Ovary (tissue), 10 donors: ENCODE measurements at places on chromosomes 12 and 14.

DNA sequence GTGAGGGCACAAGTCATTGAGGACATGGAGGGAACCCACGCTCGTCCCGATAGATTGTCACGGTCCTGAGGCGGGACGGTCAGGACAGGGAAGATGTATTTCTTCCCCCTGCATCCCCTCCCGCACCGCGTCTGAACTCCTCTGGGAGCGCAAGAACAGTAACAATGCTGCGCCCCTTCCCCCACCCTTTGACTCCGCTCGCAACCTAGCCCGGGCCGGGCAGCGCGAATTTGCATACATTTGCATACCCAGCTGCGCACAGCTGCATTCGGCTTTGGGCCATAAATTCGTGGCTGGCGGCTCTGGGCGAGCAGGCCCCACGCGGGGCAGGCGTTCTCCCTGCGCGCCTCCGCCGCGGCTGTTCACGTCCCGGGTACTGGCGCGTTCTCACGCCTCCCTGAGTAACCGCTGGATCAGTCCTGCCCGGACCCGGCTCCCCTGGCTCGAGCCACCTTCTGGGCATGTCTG is 29.0 kb upstream of the SMUG1 start:
- peak; percentile 48 for DNase-seq

DNA sequence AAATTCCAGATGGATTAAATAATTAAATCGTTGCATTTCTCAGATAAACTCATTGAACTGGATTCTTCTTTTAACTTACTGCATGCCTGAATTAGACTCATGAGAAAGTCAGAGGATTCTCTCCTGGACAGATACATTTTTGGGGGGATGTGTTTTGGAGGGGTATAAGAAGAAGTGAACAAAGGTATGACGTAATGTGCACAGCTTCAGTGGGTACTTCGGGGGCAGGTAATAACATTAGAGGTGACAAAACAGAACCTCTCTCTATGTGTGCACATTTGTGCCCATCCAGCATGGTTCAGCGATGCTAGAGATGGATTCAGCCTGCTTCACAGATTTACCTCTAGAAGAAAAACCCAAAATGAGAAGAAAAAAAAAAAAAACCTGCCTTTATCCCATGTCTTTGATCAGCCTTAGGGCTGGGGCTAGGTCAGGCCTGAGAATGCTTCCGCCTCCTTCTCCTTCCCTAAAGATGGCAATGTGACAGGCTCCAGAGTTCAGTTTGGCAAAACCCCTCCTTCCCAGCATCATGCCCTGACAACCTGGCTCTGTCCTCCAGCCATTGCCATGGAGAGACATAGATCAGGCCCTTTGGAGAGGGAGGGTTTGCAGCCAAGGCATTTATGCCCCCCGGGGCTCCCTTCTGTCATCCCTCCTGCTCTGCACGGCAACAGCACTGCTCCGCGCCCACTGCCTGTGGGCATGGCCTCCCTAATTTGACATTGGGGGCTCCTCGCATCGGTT is 166.7 kb downstream of the KCNA5 start:
- no peak for DNase-seq

- no peak for DNase-seq
Measured at GRCh38 chr12:132617822-132618682, 524 bp upstream of the P2RX2 start.

- DNase-seq, result no peak
Measured at GRCh38 chr12:80679346-80680131, 27.9 kb upstream of the MYF6 start.

- DNase-seq, result no peak
Measured at GRCh38 chr12:51362307-51362706, 15.8 kb upstream of the CELA1 start.

DNA sequence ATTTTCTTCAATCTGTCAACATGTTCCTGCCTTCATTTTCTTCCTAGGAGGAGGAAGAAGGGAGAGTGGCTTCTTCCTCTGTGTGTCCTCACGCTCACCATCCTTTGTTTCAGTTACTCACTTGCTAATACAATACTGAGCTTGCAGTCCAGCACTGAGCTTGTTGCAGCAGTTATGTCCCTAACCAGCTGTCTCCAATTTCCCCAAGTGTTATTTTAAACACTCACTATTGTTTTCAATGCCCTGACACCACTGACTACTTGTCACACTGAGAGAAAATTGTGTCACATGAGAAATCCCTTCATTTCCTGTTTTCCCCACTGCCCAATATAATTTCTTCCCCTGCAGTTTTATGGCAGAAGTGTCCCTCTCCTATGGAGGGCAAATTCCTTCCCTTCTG is 53.4 kb downstream of the HSD17B6 start:
- no peak for DNase-seq

GRCh38 chr12:52844386-52844785 is 4.4 kb downstream of the KRT78 start:
- no peak for DNase-seq

GRCh38 chr12:79302162-79302814 is 388.5 kb downstream of the PAWR start:
- DNase-seq, result no peak

DNA sequence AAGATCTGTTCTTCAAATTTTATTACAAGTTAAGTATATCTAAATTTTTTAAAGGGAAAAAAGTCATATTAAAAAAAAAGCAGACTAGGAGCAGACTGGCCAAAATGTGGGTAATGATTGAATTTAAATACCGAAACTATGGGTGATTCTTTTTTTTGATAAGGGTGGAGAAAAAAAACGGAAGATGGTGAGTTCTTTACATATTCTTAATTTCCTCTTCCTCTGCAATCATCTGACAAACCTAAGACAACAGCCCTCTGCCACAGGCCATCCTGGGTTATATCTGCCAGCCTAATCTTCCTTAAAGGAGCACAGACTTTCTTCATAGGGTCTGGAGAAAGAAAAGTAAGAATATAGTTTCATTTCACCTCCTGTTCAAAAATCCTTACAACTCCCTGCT is 108.0 kb downstream of the PPP2R5E start:
- DNase-seq, result no peak

DNA sequence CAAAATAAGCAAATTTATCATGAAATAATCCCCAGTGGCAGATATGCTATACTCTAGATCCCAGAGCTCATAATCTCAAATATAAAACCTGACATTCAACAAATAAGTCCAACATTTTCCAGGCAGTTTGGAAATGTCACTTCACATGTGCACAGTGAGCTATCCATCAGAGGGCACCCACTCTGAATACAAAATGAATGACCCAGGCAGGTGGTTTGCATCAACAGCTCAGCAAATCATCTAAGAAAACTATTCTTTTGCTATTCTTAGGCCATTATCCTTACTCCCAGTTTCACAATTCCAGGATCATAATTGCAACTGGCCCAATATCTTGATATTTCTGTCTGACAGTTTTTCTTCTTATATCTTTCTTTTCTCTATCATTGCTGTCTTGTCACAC is 38.5 kb downstream of the TRIM9 start:
- no peak for DNase-seq

DNA sequence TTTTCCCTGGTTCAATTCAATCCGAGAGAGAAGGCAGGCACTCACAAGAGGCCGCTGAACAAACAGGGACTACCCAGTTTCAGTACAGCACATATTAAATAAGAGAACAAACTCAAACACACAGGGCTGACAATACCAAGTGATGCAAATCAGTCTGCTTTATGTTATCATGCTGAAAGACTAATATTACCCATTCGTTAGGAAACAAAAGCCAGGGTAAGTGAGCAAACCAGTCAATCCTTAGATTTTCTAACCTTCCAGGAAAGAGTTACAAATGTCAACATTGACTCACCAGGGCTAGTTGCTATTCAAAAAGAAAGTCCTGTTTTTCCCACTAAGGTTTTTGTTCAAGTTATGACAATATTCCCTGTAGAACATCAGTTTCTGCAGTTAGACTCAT is 246.2 kb downstream of the C12orf42 start:
- DNase-seq, result no peak

DNA sequence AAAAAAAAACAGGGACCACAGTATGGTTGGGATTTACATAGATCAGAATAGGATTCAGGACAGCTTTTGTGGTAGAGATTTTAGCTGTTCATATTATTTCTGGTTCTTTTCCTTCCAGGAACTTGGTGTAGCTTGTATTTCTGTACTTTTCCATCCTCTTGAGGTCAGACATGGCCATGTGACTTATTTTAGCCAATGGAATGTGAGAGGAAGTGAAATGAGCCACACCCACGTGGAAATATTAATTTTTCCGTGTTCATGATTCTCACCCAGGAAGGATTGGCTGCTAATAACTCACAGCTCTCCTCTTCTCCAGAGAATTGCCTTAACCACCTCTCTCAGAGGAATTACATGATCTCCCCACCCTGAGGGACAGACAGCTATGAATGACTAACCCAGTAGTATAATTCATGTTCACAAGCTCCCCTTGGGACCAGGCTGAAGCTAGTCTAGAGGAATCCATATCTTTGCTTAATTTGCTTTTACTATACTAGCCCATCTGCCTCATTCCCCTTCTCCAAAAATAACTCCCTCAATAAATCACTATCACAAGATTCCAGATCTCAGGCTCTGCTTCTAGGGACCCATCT is 340.4 kb downstream of the NUAK1 start:
- DNase-seq, result no peak

DNA sequence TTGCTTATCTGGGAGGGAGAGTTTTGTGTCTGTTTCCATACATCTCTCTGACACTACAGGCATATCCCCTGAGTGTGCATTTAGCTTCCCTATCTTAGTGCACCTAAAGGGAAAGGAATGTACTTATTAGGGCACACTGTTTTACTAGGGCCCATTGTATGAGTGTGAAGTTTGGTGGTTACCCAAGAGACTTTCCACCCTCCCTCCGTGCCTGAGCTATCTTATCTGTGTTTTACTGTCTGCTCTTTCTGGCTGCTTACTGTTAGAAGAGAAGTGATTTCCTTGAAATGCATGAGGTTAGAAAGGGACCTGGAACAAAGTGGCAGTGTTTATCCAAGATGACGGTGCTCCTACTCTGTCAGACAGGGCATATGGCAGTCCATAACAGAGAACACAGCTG is 8.5 kb upstream of the SVOP start:
- DNase-seq, result no peak

DNA sequence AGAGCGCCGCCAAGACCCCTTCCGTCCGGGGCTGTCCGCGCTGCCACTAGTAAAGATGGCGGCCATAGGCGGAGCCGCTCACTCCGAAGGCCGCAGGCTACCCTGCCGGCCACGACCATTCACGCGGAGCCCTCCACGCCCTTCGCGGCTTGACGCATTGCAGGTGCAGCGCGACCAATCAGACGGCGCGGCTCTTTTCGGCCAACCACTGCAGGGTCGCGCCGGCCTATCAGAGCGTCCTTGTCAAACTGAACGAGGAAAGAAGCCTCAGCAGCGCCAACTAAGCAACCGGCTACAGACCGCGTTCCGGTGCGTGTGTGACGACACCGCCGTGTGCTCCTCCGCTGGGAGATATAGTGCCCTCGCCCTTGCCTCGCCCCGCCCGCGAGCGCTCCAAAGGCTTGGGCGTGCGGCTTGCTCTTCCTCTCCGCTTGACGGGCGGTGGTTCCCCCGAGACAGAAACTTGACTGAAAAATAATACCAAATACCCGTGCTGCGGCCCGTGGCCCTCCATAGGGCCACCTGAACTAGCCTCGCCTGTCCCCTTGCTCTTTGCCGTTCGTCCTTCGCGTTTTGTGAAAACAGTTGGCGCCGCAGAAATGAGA is 13.6 kb upstream of the CALM1 start:
- peak; percentile 100 for DNase-seq

- no peak for DNase-seq
Measured at GRCh38 chr12:110966081-110966760, 45.8 kb upstream of the MYL2 start.
